ENCODE measurements at places on chromosomes 13 and 19.

- DNase-seq: no peak
Observed at GRCh38 chr19:2451138-2451537, 5.6 kb downstream of the LMNB2 start.

DNA sequence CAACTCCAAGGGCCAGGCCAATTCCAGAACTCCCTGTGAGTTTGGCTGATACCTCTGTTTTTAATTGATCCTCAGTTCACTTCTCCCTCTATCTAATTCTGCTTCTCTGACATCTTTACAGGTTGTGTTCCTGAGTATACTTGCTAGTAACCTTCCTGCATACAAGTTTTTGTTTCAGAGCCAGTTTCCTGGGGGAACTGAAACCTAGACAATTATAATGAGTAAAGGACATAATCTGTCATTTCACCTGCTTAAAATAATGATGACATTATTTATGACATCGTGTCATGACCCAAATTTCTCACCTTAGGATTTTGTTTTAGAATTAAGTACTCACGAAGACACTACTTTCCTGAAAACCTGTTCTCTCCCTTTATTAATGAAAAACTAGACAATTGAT, 12.5 kb upstream of the MYCBP2 start:
- no peak for DNase-seq

- DNase-seq: no peak
Observed at GRCh38 chr13:36217456-36217855, 3.1 kb upstream of the SOHLH2 start.

DNA sequence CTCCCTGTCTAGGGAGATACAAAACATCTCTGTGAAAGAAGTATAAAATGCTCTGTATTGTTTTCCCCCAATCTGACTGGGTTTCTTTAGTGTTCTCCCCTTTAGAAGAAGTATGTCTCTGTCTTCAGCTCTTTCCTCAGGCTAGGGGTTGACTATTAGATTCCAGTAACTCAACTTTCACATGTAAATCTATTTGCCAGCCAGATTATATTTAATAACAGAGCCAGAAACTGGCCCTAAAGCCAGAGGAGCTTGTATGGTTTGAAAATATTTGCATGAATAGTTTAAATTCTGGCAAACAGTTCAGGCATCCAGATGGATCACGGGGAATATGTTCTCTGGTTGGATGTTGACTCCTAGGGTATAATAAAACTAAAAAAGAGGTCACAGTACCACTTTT, 22.3 kb upstream of the CYSLTR2 start:
- no peak for DNase-seq

DNA sequence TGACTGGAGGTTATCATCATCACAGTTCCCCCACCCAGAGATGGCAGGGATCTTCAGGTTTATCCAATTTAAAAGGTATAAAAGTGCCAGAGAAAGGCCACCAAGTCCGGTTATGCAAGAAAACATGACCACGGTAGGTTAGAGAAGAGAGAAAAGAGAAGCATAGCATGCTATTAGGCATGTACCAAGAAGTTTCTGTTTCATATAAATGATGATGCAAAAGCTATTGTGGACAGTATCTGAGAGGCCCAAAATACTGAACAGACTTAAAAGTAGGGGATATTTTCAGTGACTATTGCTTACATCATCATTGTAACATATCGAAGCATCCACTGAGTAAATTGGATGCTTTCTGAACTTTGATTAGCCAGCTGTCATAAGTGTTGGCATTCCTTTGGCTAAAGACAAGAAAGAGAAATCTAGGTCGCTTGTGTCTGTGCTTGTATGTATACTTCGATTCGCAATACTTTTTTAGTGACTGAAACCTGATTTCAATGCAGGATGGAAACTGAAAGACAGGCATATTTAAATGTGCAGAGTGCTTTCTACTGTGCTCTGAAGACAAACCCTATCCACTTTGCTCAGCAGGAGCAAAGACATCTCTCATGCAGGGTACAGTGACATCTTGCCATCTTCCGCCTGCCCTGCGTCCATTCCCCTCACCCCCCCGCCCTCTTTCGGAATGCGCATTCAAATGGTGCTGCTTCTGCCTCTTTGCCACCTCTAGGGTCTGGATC, 180.3 kb downstream of the SHISA2 start:
- no peak for DNase-seq

- no peak for DNase-seq
Observed at GRCh38 chr13:101475536-101475935, 23.1 kb downstream of the ITGBL1 start.

- DNase-seq: no peak
Observed at GRCh38 chr13:39099231-39099630, 61.0 kb downstream of the NHLRC3 start.

DNA sequence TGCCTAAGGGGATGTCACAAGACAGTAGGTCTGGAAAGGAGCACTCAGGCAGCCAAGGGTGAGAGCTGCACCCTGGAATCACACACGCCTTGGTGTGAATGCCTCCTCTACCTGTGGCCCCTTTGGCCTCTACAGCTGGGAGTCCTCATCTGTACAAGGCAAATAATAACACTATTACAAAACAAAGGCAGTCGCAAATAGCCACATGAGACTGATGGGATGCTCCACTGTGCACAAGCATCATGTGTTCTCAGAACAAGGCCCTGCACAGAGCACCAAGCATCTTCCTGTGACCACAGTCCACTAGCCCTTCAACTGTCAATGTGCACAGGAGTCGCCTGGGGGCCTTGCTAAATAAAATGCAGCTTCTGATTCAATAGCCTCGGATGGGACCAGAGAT, 44.6 kb upstream of the HNRNPA1L2 start:
- no peak for DNase-seq

GRCh38 chr13:51811046-51811445, 7.1 kb upstream of the DHRS12 start:
- no peak for DNase-seq

DNA sequence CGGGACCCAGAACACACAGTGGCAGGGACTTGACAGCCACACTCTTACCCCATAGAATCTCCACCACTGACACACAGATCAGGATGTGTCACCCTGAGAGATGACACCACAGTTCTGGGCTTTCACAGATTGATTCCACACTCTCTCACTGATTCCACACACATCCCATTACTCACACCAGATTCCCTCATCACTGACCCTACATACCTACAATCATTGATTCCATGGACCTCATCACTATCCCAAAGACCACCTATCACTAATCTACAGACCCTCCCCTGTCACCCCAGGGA, 57.6 kb upstream of the ZNF527 start:
- DNase-seq: no peak

DNA sequence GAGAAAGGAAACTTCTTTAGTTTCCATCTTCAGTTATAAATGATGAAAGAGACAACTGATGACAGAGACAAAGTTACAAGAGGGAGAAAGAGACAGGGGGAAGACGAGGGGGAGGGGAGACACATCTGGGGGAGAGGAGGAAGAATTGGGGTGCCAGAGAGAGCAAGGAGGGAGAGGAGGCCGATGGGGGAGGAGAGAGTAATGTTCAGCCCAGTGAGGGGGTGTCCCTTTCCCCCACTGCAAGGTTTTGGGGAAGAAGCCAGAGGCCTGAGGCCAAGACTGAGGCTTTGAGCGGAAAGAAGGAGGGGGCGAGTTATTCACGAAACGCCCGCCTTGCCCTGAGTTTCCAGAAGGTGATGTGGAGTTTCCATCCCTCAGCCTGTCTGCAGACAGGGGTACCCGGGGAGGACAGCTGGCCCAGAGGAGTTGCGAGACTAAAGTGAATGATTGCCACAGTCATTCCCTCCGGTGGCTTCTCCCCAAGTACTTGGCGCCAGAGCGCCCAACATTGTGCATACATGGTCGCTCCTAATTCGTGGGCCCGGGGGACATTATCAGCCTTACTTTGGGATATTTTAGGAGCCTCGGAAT, 558 bp upstream of the PPAN start:
- peak; percentile 85 for DNase-seq

- no peak for DNase-seq
Observed at GRCh38 chr13:98834254-98834960, 81.9 kb upstream of the SLC15A1 start.

GRCh38 chr13:35549481-35549880, 73.0 kb upstream of the MAB21L1 start:
- no peak for DNase-seq
